Stimulated activated memory B cell treated with anti-CD40 and anti-IgM and Interleukin-4, amounts not matched to agents 10 μg/mL and 1 μg/mL and 100 μg/mL, for 72 hours (primary cell): ENCODE measurements at places on chromosomes 2 and 18.

- peak; percentile 91 for ATAC-seq
These were observed 2.2 kb upstream of the ERMN start for GRCh38 chr2:157327621-157328500.

DNA sequence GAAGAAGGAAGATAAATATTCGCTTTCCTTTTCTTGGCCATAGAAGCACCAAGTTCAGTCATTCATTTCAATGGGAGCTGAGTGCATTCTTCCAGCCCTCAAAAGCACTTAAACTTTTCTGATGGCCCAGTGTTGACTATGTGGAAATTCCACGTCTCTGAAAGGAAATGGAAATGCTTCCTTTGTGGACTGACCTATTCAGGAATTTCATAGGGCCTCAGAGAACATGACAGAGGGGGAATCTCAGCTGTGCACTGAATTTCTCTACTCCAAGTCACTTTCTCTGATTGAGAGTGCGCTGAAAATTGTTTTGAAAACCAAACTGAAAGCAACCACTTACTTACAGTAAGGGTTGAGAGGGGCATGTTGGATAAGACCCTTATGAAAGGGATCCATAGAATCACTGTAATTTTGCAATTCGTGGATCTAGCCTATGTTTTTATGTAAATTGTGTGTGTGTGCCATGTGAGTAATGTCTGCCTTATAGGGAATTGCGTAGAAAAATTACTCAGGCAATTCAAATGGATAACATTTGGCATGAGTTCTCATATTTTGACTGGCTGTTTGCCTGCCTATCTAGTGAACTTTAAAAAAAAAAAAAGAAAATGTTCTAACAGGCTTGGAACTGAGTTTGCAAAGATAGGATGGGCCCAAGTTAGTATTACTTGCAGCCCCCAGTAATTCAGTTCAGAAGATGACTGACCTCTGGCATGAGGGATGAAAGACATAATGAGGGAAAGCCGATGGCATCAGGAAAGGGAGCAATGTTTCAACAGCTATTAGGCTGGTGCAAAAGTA, 437.0 kb downstream of the PTPRM start:
- ATAC-seq, result no peak

DNA sequence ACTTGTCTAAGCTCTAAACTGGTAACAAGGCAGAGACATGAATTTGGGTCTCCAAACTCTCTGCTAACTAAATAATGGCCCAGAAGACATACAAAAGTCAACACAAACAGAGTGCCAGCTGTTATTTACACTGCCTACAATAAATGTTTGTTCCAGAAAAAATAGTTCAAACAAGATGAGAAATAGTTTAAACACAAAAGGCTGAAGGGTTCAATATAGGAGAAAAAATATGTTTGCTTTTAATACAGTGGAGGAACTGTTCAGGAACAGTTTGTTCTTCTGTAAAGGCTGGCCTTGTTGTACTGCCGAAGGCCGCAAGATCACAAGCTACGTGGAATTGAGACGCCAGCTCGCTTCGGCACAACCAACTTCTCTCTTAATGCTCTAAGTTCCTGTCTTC, 74.6 kb downstream of the AFF3 start:
- ATAC-seq, result no peak

GRCh38 chr18:8365006-8365405, 244.2 kb upstream of the RAB12 start:
- ATAC-seq, result no peak

- ATAC-seq, result peak; percentile 91
These were observed 376.1 kb downstream of the IRS1 start for GRCh38 chr2:226423498-226423960.

- no peak for ATAC-seq
These were observed 21.3 kb upstream of the NCK2 start for GRCh38 chr2:105723431-105723830.

DNA sequence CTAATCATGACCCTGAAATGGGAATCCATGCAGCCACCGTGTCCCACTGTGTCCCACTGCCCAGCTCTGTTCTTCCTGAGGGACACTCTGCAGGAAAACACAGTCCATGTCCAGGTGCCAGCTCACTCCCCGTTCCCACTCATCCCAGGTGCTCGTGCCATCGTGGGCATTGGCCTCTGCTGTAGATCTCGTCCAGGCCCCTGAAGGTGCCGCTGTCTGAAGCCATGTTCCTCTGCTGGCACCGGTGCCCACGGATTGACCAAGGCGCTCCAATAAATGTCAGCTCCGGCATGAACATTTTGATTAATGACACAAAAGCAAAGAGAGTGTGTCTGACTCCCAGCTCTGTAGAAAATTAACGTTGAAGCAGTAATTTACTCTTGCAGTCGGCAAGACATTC, 280.1 kb upstream of the SALL3 start:
- no peak for ATAC-seq

- ATAC-seq, result no peak
These were observed 23.4 kb upstream of the PTPN2 start for GRCh38 chr18:12907258-12907925.

GRCh38 chr18:76364282-76365259, 130.5 kb downstream of the ZNF516 start:
- ATAC-seq, result peak; percentile 36

- ATAC-seq, result peak; percentile 32
These were observed 11.5 kb downstream of the TEX44 start for GRCh38 chr2:231604101-231604684.

DNA sequence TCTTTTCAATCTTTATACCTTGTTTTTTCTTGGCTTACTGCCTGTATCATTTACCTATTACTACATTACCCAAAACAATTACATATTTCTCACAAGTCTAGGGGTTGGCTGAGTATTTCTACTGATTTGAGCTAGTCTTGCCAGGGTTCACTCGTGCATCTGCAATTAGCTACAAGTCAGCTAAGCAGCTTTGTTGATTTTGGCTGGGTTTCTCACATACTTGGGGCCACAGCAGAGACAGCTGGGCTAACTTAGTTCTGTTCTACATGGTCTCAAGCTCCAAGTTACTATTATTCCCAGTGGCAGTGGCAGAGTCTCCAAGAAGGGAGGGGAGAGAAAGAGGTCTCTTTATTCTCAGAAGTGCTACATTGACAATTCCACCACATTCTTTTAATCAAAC, 54.7 kb upstream of the SP5 start:
- ATAC-seq, result no peak

- ATAC-seq, result no peak
These were observed 681 bp downstream of the ACADL start for GRCh38 chr2:210224591-210224940.

- ATAC-seq, result no peak
These were observed 3.7 kb downstream of the TMSB10 start for GRCh38 chr2:84908948-84909713.

DNA sequence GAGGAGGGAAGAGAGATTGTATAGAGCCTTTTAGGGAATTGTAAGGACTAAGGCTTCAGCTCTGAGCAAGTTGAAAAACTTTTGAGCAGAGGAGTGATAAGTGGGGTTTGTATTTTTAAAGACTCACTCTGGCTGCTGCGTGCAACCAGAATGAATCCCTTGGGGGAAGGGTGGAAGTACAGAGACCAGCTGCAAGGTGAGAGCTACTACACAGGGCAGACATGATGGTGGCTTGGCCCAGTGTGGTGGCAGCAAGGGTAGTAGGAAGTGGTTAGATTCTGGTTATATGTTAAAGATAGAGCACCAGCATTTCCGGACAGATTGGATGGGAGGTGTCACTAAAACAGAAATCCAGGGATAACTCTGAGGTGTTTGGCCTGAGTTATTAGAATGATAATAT, 10.1 kb upstream of the SESTD1 start:
- peak; percentile 99 for ATAC-seq

DNA sequence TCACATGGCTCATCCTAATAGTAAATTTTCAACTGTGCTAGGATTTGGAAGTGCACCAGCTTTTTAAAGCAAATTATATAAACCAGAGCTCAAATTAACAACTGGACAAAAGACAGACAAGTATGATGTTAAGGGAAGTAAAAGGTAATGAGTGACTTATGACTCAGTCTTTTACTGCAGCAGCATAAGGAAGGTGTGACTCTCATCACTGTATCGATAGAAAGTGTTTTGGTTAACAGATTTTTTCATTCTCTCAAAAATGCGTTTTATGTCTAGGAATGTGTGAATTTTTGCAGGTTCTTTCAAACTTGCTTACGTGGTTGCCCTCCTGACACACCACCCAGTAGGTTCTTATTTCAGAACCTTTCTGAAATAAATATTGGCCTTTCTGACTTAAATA, 244.2 kb upstream of the BOD1L2 start:
- ATAC-seq, result no peak

DNA sequence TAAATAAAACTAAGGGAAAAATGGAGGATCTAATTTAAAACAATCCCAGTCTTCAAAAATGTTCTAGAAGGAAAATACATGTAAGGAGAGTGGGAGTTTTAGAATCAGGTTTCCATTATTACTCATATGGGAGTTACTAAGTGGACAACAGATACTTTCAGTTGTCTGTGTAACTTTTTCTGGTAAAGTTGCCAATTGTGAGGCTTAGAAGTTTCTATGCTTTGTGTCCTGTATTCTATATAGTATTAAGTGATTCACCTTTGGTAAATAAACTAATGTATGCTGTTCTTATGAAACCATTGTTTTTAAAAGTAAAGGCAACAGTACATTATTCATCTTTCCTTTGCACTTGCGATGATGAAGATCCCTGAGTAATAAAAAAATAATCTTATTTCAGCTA, 274.9 kb downstream of the NR4A2 start:
- no peak for ATAC-seq

DNA sequence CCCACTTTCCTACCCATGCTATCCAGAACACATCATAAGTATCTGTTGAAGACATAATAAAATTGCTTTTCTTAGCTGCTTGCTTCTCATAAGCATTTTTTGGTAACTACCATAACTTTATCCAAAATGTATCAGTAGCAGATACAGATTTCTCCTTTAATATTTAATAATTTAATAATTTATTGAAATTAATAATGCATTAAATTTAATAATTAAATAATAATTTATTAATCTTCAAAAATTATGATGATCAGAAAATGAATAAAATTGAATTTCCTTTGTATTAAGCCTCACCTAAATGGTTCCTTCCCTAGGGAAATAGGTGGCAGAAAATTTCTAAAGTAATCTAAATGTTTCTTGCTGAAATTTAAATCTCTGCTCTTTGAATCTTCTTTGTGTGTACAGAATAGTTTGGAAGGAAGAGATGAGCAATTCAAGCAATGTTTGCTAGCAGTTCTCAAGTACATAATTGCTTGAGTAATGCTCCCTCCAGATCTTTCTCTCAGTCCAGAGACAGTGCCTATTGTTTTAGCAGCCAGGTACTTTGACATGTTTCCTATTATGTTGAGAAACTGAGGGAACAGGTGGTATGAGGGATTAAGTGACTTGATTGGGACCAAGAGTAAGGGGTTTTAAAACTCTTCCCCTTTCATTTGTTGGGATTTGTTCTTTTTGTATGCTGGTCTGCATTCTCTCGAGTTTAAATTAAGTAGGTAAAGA, 123.1 kb upstream of the CYP26B1 start:
- no peak for ATAC-seq

DNA sequence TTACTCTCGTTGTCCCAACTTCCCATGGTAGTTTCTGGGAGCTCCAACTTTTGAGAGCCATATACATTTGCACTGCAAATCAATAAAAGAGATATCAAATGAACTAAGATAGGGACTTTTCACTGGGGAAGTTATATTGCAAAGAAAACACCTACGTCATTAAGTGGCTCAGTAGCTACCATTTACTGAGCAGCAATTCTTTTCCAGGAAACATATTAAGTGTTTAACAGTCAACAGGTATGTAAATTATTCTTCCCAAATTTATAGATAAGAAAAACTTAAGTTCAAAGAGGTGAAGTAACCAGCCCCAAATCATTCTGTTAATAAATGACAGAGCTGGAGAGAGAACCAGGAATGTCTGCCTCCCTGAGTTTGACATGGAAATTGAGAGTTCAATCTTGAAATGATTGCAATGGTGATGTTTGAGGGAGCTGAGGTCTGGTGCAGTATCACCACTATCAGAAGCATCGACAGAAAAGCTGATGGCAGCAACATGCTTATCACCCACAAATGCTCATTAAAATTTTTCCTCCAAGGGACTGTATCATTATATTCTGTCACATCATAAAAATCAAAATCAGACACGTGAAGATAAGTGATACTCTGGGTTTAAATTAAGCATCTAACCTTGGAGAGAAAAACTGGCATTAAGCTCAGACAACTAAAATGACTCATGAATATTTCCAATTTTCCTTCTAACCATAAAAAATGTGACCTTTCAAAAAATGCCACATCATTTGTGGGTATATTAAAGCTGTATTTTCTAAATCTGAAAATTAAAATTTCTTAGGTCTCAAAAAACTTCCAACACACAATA, 43.4 kb downstream of the GAREM1 start:
- no peak for ATAC-seq

DNA sequence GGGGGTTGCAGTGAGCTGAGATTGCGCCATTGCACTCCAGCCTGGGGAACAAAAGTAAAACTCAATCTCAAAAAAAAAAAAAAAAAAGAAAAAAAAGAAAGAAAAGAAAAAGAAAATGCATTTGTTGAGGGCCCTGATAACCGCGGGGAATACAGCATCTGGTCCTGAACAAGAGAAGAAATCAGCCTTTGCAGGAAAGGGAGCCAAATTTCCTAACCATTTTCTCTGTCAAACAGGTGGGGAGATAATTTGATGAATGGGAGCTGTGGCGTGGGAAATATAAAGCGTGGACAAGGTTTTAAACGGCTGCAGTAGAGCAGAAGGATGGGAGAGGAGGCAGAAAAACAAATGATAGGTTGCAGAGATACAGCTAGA, 864 bp downstream of the E2F6 start:
- no peak for ATAC-seq

DNA sequence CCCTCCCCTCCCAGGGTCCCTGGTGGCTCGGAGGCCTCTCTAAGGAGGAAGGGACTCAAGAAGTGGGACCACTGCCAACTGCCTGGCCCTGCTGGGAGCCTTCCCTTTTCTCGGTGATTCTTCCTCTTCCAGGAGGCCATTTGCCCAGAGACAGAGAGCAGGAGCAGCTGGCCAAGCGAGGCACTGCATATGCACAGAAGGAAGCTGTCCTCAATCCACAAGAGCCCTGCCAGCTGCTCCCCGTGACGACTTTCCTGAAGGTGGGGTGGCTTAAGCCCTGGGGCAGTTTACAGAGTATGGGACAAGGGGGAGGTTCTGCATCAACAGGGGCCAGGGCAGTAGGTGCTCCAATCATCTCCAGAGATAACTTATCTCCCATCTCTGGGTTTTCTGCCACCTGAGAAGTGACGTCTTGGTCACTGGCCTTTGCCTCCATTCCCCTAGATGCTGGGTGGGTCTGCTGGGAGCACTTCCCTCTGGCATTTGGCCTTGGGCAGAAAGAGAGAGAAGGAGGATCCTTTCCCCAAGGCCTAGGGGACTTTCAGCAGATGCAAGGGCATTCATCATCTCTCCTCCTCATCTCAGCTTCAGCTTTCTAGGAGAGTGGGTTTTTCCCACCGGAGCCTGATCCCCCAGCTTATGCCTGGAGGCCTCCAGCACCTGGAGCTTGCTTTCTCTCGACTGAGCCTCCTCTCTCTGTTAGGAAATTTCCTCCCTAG, 28.5 kb downstream of the CIB4 start:
- no peak for ATAC-seq

DNA sequence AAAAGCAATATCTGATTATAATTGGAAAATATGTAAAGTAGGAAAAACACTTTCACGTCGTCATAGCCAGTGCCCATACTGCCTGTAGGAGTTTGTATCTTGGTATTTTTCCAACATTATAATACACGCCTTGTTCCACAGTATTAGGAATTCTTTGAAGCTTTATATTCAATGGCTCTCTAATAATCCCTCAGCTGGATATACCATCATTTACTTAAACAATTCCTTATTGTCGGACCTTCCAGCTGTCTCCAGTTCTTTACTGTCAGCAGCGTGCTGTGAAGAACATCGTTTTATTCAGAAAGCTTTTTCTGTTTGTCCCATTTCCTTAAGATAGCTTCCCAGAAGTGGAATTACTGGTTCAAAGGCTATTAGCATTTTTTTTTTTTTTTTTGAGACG, 31.7 kb downstream of the ATP6V1C2 start:
- no peak for ATAC-seq
